ENCODE measurements at places on chromosomes 16 and 17.

GRCh38 chr16:77711179-77711578 is 11.1 kb upstream of the NUDT7 start:
- no peak for DNase-seq

- DNase-seq = peak; percentile 77
Measured at GRCh38 chr17:75524970-75525805, at the start of gene LLGL2. TSS of gene LLGL2 (plus strand) at chr17:75525697. CDS start at chr17:75543427, 17,730 bp downstream.

DNA sequence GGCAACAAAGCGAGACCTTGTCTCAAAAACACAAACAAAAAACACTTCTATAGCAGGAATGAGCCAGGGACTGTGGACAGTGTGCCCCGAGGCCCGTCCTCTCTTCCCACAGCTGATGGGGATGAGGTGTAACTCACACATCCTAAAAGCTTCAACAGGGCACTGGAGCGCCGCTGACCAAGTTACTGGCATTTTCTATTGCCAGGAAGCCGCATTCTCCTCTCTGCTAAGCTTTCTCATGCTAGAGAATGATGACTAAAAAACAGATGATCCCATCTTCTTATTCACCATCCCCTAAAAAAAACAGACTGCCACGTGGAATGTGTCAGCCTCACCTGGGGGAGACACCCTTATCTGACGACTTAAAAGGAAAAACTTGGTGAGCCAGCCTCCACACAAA is 16.3 kb downstream of the CARHSP1 start:
- DNase-seq = no peak

GRCh38 chr16:69494991-69495392 is 70.6 kb downstream of the CYB5B start:
- peak; percentile 33 for DNase-seq

GRCh38 chr16:79628501-79628975 is 28.0 kb upstream of the MAF start:
- no peak for DNase-seq

DNA sequence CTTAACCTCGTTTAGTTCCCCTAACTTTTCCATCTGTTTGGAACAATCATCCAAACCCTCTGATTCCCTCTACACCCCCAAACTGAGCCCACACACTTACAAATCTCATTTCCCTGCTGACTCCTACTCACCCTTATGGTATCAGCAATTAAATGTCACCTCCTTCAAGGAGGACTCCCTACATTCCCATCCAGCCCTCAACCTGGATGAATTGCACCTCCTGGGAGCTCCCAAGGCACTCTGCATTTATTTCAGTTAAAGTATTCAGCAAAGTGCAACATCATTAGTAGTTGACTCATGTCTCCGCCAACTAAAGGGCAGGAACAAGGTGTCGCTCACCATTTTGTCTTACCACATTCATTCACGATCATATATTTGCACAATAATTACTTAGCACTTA is 353.5 kb downstream of the TMEM114 start:
- DNase-seq = no peak

- no peak for DNase-seq
Measured at GRCh38 chr16:4612474-4612931, 2.2 kb downstream of the UBALD1 start.

DNA sequence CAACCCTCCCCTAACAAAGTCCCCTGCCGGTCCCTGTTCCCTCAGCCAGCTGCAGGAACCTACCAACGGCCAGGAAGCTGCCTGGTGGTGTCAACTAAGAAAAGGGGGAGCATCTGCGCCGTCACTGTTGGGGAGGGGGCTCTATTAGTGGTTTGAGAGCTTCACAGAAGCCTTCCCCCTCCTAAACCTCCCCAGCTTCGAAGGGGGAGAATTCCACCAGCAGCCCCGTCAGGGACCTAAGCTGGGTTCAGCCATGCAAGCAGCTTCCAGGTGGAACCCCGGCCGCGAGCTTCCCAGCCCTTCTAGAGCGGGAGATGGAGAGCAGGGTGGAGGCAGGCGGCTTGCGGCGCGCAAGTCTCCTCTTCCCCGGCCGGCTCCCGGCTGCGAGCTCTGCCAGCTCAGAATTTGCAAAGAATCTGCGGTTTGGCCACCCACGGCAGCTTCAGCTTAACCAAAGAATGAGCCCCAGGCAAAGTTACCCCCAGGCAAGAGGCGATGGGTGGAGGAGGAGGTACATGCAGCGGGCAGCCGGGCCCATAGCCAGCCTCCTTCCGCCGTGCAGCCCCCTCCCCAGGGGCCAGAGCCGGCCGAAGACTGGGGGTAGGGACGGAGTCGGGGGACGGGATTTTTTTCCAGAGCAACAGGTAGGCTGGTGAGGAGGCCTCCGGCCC is 33.7 kb downstream of the DDX19A start:
- peak; percentile 59 for DNase-seq

- no peak for DNase-seq
Measured at GRCh38 chr16:77298418-77299360, 99.5 kb downstream of the SYCE1L start.

- DNase-seq = no peak
Measured at GRCh38 chr16:57196286-57196685, 10.2 kb downstream of the RSPRY1 start.

DNA sequence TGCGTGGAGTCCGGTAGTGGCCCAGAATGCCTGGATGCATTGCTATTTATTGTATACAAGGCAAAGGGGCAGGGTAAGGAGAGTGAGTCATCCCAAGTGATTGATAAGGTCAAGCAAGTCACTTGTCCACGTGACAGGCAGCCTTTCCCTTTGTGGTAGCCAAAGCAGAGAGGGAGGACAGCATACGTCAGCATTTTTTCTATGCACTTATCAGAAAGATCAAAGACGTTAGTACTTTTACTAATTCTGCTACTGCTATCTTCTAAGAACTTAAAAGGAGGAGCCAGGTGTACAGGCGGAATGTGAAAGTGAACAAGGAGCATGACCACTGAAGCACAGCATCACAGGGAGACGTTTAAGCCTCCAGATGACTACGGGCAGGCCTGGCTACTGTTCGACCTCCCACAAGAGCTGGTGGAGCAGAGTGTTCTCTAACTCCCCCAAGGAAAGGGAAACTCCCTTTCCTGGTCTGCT is 47.9 kb upstream of the ARL4D start:
- DNase-seq = no peak

DNA sequence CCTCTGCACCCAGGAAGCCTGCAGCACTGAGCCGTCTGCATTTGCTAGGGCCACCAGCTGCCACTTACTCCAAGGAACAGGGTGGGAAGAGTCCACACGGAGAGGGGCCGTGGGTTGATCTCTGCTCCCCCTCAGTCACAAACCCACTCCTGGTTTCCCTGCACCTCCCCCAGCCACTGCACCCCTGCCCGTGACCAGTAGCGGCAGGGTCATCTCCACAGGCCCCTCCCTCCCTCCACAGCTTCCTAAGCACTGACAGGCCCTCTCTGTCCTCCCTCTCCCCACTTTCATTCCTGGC is 75.2 kb downstream of the RBFOX3 start:
- DNase-seq = no peak

DNA sequence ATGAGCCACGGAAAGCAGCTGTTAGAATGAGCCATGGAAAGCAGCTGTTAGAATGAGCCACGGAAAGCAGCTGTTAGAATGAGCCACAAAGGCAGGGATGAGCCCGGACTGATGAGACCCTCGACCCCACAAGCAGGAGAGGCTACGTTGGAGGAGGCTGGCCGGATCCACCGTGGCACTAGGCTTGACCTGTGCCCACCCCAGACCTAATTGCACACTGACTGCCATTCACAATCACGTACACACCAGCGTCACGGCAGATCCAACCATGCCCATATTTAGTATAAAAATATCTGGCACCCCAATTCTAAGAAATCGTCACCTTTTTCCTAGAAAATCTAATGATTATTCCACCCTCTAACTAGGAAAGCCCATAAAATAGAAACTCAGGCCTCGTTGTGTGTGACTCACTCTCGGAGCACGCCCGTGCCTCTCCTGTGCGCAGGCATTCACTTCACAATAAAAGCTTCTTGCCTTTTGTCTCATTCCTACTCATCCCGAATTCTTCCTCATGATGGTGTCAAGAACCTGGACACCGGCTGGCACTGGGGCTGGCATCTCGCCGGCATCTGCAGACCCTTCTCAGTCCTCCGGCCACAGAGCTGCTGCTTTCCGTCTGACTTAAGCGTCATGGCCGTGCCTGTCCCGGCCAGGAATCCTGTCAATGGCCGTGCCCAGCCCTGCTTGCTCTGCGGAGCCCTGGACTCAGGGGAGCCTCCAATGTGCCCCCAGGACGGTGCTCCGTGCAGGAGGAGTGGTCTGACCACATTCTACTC is 5.5 kb upstream of the SECTM1 start:
- DNase-seq = no peak
